ENCODE measurements at places on chromosomes 4 and X.

- DNase-seq: peak; percentile 34
Measured at GRCh38 chrX:119617517-119618164, 11.4 kb upstream of the NKRF start.

GRCh38 chrX:44931441-44931973, 58.5 kb downstream of the KDM6A start:
- no peak for DNase-seq

- no peak for DNase-seq
Measured at GRCh38 chr4:337932-338758, 531 bp downstream of the ZNF141 start.

GRCh38 chrX:46317163-46317562, 228.1 kb downstream of the ZNF674 start:
- no peak for DNase-seq

DNA sequence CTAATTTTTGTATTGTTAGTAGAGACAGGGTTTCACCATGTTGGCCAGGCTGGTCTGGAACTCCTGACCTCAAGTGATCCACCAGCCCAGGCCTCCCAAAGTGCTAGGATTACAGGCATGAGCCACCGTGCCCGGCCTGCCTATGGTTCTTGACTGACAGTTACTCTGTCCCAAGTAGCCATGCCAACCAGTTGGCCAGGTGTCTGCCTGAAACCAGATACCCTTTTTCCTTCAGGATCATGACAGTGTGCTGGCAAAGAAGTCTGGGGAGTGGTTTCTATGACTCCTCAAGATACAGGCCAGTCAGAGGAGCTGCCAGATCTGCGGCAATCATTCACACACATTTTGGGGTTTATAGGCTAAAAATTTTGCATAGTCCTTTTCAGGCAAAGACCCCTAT, 1.7 kb upstream of the LAS1L start:
- DNase-seq: no peak

DNA sequence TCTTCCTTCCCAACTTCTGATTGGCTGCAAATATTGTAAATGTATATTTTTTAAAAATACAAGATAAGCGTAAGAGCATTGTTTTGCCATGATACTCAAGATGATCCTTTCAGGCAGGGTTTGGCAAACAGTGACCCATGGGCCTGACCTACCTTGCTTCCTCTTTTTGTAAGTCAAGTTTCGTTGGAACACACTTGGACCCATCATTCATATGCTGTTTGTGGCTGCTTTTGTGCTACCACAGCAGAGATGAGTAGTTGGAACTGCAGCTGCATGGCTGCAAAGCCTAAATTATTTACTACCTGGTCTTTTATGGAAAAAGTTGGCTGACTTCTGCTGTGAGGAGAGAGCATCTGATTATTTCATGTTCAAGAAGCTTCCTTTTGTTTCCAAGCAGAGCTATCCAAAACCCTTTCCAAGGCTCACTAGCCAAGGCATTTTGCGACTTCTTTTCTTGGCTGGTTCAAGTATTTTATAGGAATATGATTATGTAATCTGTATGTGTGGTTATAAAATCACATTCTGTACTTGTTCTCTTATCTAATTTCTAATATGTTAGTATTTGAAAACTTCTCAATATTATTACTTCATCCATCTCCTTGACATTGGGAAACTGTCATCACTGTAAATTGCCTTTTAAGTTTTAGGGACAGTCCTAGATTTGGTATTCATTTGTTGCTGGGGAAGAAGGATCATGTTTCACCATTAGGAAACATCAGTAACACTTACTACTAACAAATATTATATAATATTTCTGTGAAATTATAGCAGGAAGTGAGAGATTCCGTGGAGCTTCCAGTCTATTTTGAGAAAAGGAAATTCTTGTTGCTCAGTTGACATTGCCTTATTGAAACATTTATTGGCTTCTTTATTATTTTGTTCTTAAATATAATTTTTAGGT, 109.2 kb downstream of the ARHGAP10 start:
- no peak for DNase-seq

DNA sequence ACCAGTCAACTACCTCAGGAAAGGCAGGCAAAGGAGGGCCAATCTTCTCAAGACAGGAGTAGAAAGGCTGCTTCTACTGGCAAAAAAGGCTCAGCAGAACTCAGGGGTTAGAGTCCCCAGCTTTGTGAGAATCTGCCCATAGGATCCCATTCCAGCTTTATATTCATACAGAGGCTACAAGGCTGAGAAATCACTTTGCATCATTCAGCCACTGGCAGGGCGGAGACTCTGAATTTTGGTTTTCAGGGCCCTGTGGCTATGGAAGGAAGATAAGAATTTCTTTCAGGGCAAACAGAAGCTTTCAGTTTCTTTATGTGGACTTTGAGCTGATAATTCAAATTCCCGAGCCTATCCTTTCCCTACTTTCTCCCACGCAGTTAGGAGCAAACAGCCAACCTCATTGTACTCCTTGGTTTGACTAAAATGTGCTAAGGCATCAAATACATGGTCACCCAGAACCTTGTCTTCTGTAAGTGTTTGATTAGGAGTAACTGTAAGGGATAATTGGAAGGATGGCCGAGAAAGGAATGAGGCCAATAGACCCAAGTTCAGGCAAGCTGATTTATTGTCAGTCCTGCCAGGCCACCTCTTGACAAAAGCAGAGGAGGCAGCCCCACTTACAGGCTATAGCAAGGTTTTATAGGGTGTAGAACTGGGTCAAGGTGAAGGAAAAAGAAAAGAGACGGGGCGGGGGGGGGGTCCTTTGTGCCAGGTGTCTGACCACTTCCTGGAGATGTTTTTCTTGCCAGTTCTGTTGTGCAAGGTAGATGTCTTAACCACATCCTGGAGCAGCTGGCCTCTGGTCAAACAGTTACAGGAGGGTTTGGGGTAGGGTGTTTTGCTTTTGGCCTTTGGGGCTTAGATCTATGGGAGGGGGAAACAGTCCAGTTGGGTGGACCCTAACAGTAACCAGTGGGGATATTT, 165.3 kb upstream of the PPP1R2C start:
- DNase-seq: no peak

DNA sequence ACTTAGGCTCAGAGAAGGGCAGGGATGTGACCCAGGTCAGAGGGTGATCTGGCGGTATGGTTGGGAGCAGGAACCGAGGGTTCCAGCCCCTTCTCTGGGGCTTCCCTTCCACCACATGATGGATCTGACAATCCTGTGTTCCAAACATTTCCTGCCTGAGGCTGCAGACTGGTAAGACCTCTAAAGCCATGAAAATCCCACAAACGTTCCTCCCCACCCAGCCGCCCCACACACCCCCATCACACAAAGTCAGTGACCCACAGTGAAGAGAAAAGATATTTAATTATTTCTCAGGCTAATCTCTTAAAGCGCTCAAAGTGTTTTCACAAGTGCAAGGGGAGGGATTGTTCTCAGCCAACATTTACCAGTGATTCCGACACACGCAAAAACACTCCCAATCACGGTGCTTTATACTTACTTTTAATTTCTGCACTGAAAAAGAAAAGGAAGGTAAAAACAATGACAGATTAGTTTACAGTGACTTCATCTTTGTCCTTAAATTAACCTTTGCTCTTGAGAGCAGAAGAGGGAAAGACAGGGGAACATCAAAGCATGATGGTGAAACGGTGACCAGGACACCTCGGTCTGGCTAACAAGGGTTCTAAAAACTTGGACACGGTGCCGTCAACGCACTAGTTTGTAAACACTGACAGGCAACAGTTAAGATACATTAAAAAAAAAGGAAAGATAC, 42.4 kb downstream of the WDR1 start:
- no peak for DNase-seq

DNA sequence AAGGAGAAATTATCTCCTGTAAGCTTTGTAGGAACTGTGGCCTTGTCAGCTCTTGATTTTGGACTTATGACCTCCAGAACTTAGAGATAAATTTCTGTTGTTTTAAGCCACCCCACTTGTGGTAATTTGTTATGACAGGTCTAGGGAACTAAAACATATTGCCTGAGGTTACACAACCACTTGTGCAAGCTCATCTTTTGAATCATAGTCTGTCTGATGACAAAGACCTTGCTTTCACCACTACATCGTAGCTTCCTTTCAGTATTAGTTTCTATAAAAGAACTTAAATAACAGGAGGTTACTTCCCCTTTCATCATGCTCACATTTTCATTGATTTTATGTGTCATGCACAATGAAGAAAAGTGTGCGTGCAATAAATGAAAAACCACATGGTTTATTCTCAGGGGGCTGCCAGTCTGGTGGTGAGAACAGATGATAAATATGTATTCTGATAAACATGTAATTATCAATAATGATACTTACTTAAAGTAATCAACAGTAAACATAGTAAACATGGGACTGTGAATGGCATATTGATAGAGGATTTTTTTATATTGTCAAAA, 690.0 kb upstream of the HS3ST1 start:
- no peak for DNase-seq

DNA sequence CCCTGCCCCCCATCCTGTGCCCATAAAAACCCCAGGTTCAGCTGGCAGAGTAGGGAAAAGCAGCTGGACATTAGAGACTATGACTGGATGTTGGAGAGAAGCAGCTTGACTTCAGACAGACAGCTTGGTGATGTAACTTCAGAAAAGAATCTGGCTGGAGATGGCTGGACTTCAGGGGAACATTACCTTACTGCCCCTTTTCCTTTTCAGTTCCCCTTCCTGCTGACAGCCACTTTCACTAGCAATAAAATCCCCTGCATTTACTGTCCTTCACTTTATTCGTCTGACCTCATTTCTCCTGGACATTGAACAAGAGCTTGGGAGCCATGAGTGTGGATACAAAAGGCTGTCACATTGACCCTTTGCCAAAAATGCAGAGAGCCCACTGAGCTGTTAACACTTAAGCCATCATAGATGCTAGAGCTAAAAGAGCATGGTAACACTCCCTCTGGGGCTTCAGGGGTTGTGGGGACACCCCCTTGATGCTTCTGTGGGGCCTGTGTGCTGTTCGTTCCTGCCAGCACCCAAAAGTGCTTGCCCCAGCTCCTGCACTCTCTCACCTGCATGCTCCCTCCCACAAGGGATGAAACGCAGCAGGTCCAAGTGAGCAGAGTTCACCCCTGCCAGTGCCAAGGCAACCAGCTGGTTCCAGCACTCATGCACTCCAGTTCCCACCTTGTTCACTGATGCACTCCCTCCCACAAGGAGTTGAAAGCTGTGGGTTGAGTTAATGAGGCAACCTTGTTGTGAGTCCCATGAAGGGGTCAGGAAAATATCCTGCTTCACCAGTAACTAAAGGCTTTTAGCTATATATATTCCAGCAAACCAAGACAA, 263.8 kb upstream of the NDST3 start:
- DNase-seq: no peak

DNA sequence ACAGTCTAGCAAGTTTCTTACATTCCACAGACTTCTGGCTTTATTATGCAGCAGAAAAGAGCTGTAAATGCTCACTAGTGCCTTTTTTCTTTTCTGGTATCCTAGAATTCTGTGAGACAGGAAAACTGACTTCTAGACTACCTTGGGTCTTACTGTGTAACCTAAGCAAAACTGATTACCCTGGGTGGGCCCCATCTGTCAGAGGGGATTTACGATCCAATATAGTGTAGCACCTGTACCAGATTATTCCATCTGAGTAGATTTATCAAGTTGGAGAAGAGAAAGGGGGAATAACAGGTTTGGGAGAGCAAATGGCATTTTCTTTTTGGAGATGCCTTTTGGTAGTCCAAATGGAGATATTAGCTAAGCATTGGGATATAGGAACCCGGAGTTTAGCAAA, 46.7 kb downstream of the FSTL5 start:
- no peak for DNase-seq

- peak; percentile 5 for DNase-seq
Measured at GRCh38 chrX:111445485-111445884, 33.5 kb upstream of the DCX start.

- no peak for DNase-seq
Measured at GRCh38 chrX:50180073-50180940, 20.5 kb downstream of the AKAP4 start.

DNA sequence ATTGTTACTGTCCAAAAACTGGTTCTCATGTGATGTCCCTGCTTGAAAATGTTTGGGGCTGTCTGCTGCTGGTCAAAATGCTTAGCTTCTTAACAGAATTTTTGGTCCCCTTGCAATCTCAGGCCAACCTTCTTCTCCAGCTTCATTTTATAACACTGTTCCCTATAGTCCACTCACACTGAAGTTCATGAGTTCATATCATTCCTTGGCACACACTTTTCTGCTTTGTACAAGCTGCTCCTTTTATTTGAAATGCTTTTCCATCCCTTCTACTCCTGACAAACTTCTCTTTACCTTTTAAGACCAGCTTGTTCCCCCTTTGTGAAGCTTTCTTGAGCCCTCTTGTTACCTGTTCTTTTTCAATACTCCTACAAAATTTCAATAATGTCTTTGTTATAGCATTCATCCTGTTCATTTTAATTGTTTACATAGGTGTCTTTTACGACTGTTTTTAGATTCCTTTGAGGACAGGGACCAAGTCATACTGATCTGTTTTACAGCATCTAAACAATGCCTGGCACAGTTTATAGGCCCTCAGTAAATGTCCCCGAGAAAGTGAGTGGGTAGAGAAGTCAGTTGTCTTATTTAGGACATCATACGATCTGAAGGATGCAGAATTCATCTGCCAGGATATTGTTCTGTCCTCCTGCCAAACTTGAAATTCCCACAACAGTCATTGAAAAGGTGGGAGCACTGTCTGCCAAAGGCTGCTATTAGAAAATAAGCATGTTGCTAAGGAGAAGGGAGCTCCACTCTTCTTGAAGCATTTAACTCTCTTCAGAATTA, 134.4 kb upstream of the BMPR1B start:
- DNase-seq: no peak
